Progenitor cell of endocrine pancreas (in vitro differentiated cells): ENCODE measurements at places on chromosomes 5 and 9. TPM values are rescaled to one million over a fixed set of nuclear protein-coding genes. Genes with fewer than 3 reads are reported as not detected.

DNA sequence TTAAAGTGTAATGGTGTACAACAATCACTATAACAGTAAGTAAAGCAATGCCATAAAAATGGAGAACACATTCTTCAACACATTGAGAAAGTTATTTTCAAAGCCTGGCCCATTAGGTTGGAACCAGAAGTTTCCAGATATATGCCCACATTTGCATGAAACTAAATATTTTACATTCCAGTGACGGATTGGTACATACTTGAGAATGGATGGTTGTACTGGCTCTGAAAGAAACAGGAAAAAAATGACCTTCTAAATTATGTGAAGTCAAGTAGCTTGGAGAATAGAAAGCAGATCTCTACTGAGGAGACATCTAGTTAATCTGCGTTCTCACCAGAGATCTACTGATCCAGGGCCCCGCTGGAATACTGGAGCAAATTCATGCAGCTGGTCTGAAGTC, 1037.0 kb downstream of the NR2F1-AS1 start:
- DNase-seq: no peak

GRCh38 chr9:95266649-95267048, 50.9 kb downstream of the FANCC start:
- no peak for DNase-seq

GRCh38 chr9:89675058-89675742, 70.4 kb downstream of the GADD45G start:
- DNase-seq: peak; percentile 28

Gene TNFSF15
- 2.1 and 2.3 TPM in 2 replicates for total RNA-seq

Gene RNF208
- total RNA-seq: 24.0 and 25.7 TPM in 2 replicates

Gene HNRNPK
- total RNA-seq: 716 and 720 TPM in 2 replicates

Gene FBP1
- total RNA-seq: 4.6 and 6.0 TPM in 2 replicates

DNA sequence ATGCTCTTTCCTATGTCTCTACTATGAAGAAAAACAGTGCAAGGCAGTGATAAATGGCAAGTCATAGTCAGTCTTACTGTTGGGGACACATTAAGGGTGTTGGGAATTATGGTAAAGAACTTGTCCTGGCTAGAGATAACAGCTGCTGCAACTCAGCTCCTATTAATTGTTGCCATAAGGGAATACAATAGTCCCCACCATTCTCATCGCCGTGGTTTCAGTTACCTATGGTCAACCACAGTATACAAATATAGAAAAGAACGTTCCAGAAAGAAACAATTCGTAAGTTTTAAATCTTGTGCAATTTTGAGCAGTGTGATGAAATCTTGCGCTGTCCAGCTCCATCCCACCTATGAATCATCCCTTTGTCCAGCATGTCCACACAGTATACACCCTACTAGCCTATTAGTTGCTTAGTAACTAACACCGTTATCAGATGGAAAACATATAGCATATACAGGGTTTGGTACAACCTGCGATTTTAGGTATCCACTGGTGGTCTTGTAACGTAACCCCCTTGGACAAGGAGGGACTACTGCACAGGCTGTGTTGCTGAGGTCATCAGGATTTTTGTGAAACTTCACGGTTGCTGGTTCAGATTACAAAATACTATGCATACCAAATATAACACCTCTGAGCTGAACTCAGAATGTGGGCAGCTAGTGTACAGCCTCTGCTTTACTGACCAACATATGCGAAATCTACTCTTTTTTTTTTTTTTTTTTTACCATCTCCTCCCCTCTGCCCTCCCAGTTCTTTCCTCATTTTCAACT, 53.5 kb downstream of the ZFR start:
- DNase-seq: no peak

GRCh38 chr9:121597698-121598166, 53.7 kb upstream of the DAB2IP start:
- DNase-seq: no peak
